ENCODE measurements at places on chromosomes 4 and X. TPM values are rescaled to one million over a fixed set of nuclear protein-coding genes. Genes with fewer than 3 reads are reported as not detected.

DNA sequence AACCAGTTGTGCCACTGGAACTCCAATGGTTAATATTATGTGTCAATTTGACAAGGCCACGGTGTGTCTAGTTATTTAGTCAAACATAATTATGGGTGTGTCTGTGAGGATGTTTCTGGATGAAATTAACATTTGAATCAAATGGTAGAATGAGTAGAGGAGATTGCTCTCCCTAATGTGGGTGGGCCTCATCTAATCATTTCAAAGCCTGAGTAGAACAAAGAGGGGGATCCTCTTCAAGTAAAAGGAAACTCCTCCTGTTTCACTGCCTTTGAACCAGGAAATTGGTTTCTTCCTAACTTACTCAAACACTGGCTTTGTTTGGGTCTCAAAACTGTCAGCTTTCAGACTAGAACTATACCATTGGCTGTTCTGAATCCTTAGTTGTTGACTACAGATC is 1692.1 kb downstream of the PCDH19 start:
- DNase-seq = no peak

- DNase-seq = no peak
Observed at GRCh38 chr4:42642101-42642797, 14.7 kb downstream of the ATP8A1 start.

ZFYVE28 gene
- total RNA-seq = 9.6 TPM

GYPE gene
- total RNA-seq = not detected

TCEAL7 gene
- total RNA-seq = not detected

CT45A1 gene
- not detected for total RNA-seq
